ENCODE measurements at places on chromosomes 16 and 17.
A peak's percentile ranks its signal among the peaks of the same experiment; 100 is the strongest.

GRCh38 chr16:10765772-10766171, 22.1 kb downstream of the NUBP1 start:
- no peak for DNase-seq

- DNase-seq: no peak
These were observed 138.7 kb downstream of the GAS7 start for GRCh38 chr17:10059684-10060211.

GRCh38 chr17:79531191-79532095, 79.4 kb downstream of the RBFOX3 start:
- no peak for DNase-seq

GRCh38 chr17:13750816-13751793, 149.4 kb upstream of the HS3ST3A1 start:
- no peak for DNase-seq

GRCh38 chr16:65659758-65660157, 537.9 kb upstream of the CDH11 start:
- no peak for DNase-seq

- no peak for DNase-seq
These were observed 56.3 kb downstream of the LMF1 start for GRCh38 chr16:914440-914839.

DNA sequence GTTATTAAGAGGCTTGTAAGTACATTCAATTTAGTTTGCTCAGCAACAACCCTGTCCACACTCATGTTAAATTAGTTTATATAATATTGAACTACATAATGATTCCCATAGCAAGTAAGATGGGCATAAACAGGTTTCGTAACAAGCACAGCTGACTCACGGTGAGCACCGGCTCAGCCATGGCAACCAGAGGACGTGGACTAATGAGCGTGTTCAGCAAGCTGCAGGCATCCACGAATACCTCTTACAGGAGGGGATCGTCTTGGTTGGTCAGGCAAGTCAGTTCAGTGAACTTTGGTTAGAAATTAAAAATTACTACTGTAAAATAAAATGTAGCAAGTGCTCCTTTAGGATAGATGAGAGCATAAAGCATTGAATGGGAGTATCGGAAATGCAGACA, 58.4 kb downstream of the ELAC2 start:
- DNase-seq: no peak

DNA sequence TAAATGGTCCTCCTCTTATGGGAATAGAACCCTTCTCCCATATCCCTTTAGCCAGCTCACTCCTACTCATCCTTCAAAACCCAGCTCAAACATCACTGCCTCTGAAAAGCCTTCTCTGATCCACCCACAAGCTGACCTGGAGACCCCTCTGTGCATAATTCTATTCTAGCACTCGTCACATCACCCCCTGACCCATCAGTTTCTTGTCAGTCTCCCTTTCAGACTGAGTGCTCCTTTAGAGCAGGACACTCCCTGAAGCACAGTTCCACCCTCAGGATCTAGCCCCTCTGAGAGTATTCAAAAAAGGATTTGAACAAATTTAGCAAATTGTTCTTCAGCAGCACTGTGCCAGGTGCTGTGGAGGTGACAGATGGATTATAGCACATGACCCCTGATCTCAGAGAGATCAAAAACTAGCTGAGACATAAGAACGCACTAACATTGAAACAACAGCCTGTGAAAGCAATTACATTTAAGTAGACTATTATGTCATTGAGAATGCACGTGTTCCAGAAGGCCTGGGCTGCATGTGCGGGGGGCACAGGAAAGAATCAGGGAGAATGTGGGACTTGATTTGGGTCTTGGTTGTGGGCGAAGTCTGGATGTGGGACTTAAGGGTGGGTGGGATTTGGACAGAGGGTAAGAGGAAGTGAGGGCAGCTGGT, 43.5 kb downstream of the MRPS23 start:
- DNase-seq: peak; percentile 81

DNA sequence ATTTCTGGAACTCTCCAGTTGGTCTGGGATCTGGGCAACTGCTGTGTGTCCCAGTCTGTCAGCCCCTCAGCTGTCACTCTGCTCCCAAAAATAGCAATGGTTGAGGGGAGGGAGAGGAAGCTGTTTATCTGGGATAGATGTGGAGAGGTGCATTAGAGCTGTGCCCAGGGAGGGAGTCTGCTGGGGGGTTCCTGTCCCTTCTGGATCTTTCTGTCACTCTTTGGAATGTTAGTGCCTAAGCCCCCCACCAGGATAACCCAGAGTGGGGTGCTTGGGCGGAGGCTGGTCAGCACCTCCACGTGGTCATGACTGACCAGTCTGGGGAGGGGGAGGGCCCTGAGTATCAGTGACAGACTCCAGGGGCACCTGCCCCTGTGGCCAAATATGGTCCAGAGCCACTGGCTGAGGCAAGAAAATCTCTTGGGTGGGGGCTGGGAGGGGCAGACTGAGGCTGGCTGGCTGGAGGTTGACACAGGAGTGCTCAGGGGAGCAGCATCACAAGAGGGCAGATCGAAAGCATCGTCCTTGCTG, at the start of gene UNC45B:
Gene UNC45B (plus strand): TSS at position 443 of the 531 bp plus-strand sequence. CDS start 447 bp downstream, outside the sequence.
- DNase-seq: no peak

Measured in NCI-H1436 (cell line).